ENCODE measurements at places on chromosomes 16 and 17.
A peak's percentile ranks its signal among the peaks of the same experiment; 100 is the strongest.

DNA sequence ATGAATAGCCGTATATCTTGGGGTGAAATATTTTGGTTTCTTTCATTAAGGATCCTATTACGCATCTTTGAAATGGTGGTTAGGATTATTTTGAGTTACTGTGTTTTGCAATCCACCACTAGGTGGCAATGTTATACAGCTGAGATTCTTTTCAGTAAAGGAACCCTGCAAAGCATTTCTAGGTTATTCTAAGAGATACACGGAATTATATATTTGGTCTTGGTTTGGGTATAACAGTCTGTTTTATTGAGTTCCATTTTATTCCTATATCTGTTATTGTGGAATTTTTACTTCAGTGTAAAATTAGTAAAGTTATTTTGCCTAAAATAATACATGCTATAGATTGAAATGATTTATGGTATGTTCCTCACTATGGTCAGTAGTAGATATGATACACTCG is 62.9 kb upstream of the CPHXL start:
- DNase-seq, result peak; percentile 49

DNA sequence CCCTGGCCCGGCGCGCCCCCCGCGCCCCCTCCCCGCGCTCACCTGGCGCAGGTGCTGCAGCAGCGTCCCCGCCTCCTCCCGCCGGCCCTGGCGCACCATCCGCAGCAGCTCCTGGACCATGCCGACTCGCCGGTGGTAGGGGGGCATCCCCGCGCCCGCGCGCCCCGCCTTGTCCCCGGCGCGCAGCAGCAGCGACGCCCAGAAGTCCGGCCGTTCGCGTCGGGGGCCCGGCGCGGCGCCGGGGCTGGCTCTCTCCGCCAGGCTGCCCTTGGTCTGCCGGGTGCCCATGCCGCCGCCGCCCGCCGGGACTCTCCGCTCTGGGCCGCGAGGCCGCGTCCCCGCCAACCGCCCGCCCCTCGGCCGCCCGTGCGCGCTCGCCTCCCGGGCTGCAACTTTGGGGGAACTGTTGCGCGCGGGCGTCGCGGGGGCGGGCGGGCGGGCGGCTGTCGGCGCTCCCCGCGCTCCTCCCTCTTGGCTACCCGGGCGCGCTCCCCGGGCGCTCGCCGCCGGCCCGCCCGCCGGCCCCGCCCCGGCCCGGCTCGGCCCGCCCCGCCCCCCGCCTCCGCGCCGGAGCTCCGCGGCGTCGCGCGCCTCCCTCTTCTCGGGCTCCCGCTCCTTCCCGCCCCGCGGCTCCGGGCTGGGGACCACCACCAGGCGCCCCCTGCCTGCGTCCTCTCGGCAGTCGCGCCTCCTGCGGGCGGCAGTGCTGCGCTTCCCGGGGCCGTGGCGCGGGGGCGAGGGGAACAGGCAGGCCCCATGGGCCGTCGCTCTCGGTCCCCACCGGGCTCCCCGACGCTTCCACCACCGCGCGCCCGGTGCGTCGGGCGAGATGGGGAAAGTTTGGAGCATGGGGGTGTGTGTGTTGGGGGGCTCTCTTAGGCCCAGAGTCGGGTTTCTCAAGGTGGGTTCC is at the start of gene LRRC75A:
Gene LRRC75A (minus strand): TSS at position 491 of the 910 bp plus-strand sequence. CDS start 203 bp downstream, at position 288.
- peak; percentile 49 for DNase-seq

GRCh38 chr17:10471858-10472257 is 2.5 kb upstream of the MYH4 start:
- no peak for DNase-seq

DNA sequence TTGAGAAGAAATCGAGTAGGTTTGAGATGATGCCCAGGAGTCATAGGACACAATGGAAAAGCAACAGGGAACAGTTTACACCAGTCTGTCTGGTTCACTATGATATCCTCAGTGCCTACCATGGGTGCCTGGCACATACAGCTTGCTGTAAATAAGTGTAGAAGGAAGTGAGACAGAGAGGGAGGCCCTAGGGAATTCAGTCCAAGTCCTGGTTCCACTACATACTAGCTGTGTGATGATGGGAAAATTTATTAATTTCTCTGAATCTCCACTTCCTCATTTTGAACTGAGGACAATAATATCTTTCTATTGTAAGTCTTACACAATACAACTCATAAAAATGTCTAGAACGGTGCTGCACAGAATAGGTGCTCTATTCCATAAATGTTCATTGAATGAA is 53.3 kb upstream of the LYRM9 start:
- no peak for DNase-seq

- peak; percentile 91 for DNase-seq
Observed at GRCh38 chr17:50151937-50152547, 1.6 kb upstream of the PPP1R9B start.

DNA sequence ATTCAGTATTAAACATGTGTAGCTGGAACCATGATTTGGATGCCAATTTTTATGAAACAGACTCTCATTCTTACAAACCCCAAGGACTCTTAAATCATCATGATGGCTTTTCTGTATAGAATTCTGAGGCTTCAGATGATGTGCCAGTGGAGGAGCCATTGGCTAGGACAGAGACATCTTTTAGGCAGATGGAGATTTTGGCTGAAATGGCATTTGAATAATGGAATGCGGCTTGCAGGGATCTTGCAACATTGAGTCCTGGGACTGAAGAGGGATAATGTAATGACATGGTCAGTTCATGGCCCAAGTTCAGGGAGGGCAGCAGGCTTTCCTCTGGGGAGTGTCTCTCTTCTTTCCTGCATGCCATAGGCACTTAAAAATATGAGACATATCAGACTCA is 172.4 kb downstream of the ABCA8 start:
- DNase-seq, result no peak

DNA sequence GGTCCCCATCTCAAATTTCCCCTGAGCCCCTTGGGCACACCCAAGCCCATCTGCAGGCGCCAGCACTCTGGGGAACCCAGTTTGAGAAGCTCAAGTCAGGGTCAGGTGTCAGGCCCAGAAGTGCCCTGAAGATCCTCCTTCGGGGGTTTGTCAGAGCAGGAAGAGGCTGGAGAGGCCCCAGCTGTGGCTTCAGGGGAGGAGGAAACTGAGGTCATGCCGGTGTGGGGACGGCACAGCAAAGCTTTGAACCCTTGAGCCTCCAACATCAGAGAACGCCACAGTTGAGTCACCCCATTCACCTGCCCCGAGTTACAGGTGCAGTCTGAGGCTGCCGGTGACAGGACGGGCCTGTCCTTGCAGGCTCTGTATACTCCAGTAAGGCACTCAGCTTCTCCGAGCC is 140.2 kb upstream of the CIBAR2 start:
- DNase-seq, result no peak

GRCh38 chr17:46851029-46851741 is at the start of gene WNT9B:
Gene WNT9B, plus strand, starts transcription at chr17:46851583. Its CDS starts 56 bp downstream, at chr17:46851639.
- peak; percentile 67 for DNase-seq

GRCh38 chr17:9204637-9205329 is 183.5 kb downstream of the NTN1 start:
- DNase-seq, result no peak

GRCh38 chr17:36849871-36850348 is 87.4 kb upstream of the LHX1 start:
- DNase-seq, result no peak
